DMS79 (cell line): ENCODE measurements at places on chromosomes 3 and 15.

- no peak for DNase-seq
Observed at GRCh38 chr3:69869643-69870042, 129.9 kb upstream of the SAMMSON start.

GRCh38 chr3:32620611-32621310 lies 50.1 kb upstream of the DYNC1LI1 start:
- no peak for DNase-seq

- peak; percentile 14 for DNase-seq
Observed at GRCh38 chr3:156150434-156151066, 30.2 kb downstream of the KCNAB1 start.

DNA sequence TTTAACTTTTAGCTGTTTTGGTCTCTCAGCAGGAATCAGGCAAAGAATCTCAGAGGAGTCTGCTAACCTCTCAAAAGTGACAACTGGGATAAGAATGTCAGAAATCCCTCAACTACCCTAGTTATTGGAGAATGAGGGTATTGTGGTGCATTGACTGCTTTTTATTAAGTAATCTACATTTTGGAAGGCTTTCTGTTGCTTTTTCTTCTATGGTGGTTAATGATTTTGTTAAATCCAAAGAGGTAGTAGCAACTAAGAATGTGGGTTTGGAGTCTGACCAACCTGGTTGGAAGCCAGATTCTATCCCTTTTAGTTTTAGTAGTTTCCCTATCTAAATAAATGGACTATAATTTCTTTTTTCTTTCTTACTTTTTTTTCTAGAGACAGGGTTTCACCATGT lies 94.7 kb upstream of the RNF7 start:
- no peak for DNase-seq

- DNase-seq: no peak
Observed at GRCh38 chr15:51085764-51086163, 8.9 kb downstream of the TNFAIP8L3 start.
